ENCODE measurements at places on chromosomes 3 and 15. TPM values are rescaled to one million over a fixed set of nuclear protein-coding genes. Genes with fewer than 3 reads are reported as not detected.

The FEZF2 gene
- not detected for total RNA-seq

The UROC1 gene
- total RNA-seq = not detected

The SMARCC1 gene
- total RNA-seq = 74.2 TPM

The FBXO40 gene
- not detected for total RNA-seq

The UTS2B gene
- not detected for total RNA-seq

The CDCP1 gene
- total RNA-seq = 1.8 TPM

The SEMA3G gene
- 0.69 TPM for total RNA-seq

The MOBP gene
- total RNA-seq = not detected

The TMEM45A gene
- 0.08 TPM for total RNA-seq

The DUOXA1 gene
- 1.0 TPM for total RNA-seq

Data from CD4-positive, alpha-beta T cell (primary cell).